Stimulated activated naive CD4-positive, alpha-beta T cell (primary cell): ENCODE measurements at places on chromosomes 7 and 10.

DNA sequence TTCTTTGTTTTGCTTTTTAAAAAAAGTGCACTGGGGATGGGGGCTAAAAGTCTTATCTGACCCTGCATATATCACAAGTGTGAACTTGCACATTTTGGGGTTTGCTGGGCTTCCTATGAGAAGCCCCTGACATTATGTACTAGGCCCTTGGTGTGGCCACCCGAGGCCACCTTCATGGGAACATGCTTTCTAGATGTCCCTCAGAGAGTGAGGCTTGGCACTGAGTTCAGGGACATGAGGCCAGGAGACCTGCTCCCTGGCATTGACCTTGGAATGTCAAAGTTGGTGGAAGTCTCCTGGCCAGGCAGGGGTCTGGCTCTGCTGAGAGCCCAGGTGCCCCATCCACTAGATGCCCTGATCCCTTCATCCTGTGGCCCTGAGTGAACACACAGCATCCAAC, 536.2 kb downstream of the TCERG1L start:
- DNase-seq: no peak

- no peak for DNase-seq
These were observed 83.6 kb downstream of the ZFAND4 start for GRCh38 chr10:45589009-45589408.

GRCh38 chr7:116224492-116225098, 14.3 kb downstream of the TES start:
- DNase-seq: no peak

DNA sequence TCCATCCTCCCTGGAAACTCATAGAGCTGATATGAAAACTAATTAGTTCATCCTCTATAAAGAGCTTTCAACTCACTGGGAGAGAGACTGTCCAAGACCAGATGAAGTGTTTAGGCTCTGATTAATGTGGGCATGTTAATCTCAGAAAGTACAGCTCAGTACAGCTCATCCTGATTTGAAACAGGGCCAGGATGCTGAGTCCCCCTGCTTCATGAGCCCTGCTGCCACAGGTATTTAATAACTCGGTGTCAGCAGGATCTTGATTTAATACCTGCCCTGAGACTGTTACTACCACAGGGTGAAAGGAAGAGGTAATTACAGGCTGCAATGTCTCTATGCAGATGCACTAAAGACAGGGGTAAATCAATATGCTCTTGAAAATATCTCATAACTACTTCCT, 10.8 kb downstream of the LMOD2 start:
- no peak for DNase-seq

DNA sequence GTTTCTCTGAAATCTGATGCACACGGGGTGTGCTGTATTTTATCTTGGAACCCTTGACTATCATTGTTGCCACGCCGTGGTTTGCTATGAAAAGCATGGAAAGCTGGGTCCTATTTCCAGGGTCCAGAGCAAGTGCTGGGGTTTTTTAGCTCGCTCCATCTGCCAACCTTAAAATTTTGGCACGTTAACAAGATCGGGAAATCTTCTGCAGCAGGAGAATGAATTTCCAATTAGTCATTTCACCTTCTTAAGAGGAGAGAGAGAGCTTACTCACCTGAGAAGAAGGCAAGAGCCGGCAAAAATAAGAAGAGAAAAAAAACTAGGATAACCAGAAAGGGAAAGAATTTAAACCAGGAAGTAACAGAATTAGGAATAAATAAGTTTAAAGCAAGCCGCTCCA, 223.6 kb upstream of the CELF2 start:
- DNase-seq: no peak

- DNase-seq: no peak
These were observed 50.6 kb downstream of the PRTFDC1 start for GRCh38 chr10:24901686-24902399.

DNA sequence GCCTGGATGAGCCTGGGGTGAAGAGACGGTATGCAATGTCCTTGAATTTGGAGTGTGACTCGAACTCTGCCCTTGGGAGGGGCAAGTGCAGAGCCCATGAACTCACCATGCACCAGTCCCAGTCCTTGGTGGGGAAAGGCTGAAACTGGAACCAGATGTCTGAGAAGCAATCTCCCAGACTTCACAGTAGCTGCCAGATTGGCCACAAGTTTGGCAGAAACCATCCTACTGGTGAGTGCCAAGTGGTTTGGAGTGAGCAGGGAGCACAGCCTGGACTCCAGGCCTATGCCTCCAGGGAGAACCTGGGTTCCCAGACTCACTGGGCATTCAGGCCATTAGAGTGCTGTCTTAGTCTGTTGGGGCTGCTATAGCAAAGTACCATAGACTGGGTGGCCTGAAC, 99.6 kb upstream of the LYZL1 start:
- DNase-seq: no peak

GRCh38 chr7:17633067-17633466, 307.2 kb downstream of the SNX13 start:
- no peak for DNase-seq

GRCh38 chr7:145986248-145986874, 130.2 kb upstream of the CNTNAP2 start:
- DNase-seq: no peak

DNA sequence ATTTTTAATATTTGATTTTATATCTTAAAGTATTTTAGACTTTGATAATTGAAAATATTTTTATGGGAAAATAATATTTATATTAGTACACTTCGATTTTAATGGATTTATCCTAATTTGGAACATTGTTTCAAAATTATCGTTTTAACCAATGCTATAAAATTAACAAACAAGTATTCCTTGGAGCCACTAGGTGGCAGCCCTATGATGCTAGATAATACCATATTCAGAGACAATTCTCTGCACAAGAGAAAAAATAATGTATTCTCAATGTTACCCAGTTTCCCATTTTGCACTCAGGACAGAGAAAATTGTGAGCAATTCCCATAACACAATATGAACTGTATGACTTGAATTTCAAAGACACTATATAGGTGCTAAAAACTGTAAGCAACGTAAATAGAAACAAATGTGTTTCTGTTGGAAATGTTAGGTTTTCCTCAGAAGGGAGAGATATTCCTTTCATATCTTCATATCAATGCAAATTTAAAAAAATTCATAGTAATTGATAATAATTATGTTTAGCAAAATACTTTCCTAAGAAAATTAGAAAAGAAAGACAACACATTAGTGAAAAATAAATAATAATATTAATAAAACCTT, 237.8 kb downstream of the SEMA3E start:
- DNase-seq: no peak

DNA sequence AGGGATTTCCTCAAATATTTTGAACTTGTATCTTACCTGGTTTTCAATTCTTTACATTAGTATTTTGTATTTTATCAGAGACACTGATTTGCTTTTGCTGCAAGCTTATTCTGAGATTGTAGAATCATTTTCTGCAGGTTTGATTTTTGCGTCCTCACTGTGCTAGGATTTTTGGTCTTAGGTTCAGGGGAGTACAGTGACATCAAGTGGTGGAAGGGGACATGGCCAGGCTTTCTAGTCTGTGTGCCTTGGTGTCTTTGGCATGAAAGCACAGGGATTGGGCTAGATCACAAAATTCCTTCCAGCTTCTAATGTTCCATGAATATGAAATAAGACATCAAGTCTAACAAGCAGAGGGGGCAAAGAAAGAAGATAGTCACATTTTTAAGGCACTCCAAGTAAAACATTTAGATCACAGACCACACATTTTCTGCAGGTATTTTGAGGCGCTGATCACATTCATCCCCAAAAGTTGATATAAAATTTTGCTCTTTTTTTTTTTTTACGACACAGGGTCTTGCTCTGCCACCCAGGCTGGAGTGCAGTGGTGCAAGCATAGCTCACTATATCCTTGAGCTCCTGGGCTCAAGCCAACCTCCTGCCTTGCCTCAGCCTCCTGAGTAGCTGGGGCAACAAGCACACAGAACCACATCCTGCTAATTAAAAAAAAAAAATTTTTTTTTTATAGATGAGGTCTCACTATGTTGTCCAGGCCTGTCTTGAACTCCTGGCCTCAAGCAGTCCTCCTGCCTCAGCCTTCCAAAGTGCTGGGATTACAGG, 124.4 kb downstream of the PON1 start:
- no peak for DNase-seq

- no peak for DNase-seq
These were observed 308.1 kb upstream of the ZMIZ1 start for GRCh38 chr10:78760463-78761310.

- DNase-seq: no peak
These were observed 86.5 kb upstream of the LRRC4 start for GRCh38 chr7:128117691-128118090.

- DNase-seq: no peak
These were observed 72.6 kb upstream of the NANOS1 start for GRCh38 chr10:118956802-118957442.
